Erythroblast (primary cell): ENCODE measurements at places on chromosomes 16 and 17.

GRCh38 chr17:1611715-1612114, 16.9 kb downstream of the SLC43A2 start:
- no peak for DNase-seq

DNA sequence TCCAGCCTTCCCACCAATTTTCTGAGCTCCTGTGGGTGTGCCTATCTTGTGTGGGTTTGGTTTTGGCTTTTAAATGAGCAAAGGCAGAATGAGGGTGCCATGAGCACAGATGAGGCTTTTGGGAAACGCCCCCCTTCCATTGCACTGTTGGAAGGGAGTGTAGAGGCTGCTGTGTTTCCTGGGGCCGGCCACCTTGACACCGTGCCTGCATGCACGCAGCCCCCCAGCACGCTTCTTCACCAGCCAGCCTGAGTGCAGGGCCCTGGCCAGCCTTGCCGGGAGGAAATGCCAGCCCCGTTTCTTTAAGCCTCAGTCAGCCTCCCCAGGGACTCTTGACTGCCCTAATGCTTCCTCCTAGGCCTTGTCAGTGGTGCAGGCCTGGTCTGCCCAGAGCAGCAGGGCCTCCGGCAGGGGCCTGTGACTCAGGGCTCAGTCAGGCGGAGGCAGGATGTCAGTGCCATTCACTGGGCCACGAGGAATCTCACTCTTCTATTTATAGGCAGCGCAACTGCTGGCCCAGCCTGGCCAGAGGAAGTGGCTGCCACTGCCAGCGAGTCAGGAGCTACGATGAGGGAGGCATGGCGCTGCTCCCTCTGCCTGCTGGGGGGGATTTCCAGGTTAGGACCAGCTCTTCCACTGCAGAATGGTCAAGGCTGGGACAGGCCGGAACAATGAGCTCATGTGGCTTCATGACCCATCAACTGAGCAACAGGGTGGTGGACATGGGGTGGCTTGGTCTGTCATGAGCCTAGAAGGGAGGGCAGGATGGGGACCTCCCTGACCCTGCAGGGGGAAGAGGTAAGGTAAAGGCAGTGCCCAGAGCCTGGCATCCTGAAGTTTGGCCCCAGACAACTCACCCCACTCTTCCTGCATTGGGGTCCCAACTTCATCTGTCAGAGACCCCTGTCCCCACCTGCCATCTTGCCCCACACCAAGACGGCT, 205.2 kb downstream of the RAB11FIP4 start:
- DNase-seq: no peak

GRCh38 chr16:69942099-69942491, 9.0 kb upstream of the CLEC18A start:
- no peak for DNase-seq

- DNase-seq: no peak
Measured at GRCh38 chr17:29212681-29213121, 32.5 kb upstream of the MYO18A start.
